Nasal cavity respiratory epithelium epithelial cell of viscerocranial mucosa (primary cell): ENCODE measurements at places on chromosomes 5 and 9. TPM values are rescaled to one million over a fixed set of nuclear protein-coding genes. Genes with fewer than 3 reads are reported as not detected.

SLC36A3 gene
- total RNA-seq, result not detected in 2 replicates

SYNPO gene
- total RNA-seq, result 1.4 and 18.1 TPM in 2 replicates

AHRR gene
- 0.50 and 1.0 TPM in 2 replicates for total RNA-seq

INSYN2B gene
- 0.07 and 1.4 TPM in 2 replicates for total RNA-seq

TMEM232 gene
- total RNA-seq, result 0.34 and 2.8 TPM in 2 replicates

FBLL1 gene
- total RNA-seq, result 0.14 and 3.1 TPM in 2 replicates

ACTBL2 gene
- 0.50 TPM in 1 of 2 replicates, not detected in the other for total RNA-seq

PCDHGA7 gene
- under 0.01 and 1.8 TPM in 2 replicates for total RNA-seq

PCDHB11 gene
- 0.34 and 0.85 TPM in 2 replicates for total RNA-seq

SSNA1 gene
- total RNA-seq, result 46.5 and 57.4 TPM in 2 replicates

AQP7 gene
- total RNA-seq, result 0.07 TPM in 1 of 2 replicates, not detected in the other

F12 gene
- 4.4 and 9.8 TPM in 2 replicates for total RNA-seq

ROPN1L gene
- 0.07 TPM in 1 of 2 replicates, not detected in the other for total RNA-seq

KCNV2 gene
- not detected in 2 replicates for total RNA-seq

APBA1 gene
- total RNA-seq, result 0.68 and 2.7 TPM in 2 replicates

NIPAL4 gene
- total RNA-seq, result 15.0 and 39.0 TPM in 2 replicates

SPINK7 gene
- total RNA-seq, result 1.9 and 37.3 TPM in 2 replicates

GMCL2 gene
- not detected in 2 replicates for total RNA-seq

ARL14EPL gene
- total RNA-seq, result not detected in 2 replicates

ENTPD8 gene
- total RNA-seq, result 0.36 TPM in 1 of 2 replicates, not detected in the other

IL13 gene
- not detected in 2 replicates for total RNA-seq

YTHDC2 gene
- 26.3 and 34.9 TPM in 2 replicates for total RNA-seq

ODF2 gene
- total RNA-seq, result 22.2 and 30.3 TPM in 2 replicates

IRX4 gene
- 0.07 and 4.8 TPM in 2 replicates for total RNA-seq

FAM120AOS gene
- 47.3 and 55.7 TPM in 2 replicates for total RNA-seq

DND1 gene
- 0.34 and 0.36 TPM in 2 replicates for total RNA-seq

FABP6 gene
- under 0.01 and 0.64 TPM in 2 replicates for total RNA-seq

OLFM1 gene
- not detected in 2 replicates for total RNA-seq

ANKRD18A gene
- total RNA-seq, result 1.0 and 1.9 TPM in 2 replicates

MACIR gene
- total RNA-seq, result 9.2 and 14.9 TPM in 2 replicates

DAPK1 gene
- 1.7 and 7.2 TPM in 2 replicates for total RNA-seq

SPINK6 gene
- 1.7 TPM in 1 of 2 replicates, not detected in the other for total RNA-seq

OLFML2A gene
- 3.1 and 128 TPM in 2 replicates for total RNA-seq

MOCS2 gene
- total RNA-seq, result 17.8 and 29.4 TPM in 2 replicates

MLANA gene
- total RNA-seq, result not detected in 2 replicates

SV2C gene
- total RNA-seq, result under 0.01 TPM in 2 replicates

OMD gene
- total RNA-seq, result not detected in 2 replicates

FCN2 gene
- total RNA-seq, result not detected in 2 replicates

ENDOG gene
- total RNA-seq, result 17.6 and 34.9 TPM in 2 replicates

HAPLN1 gene
- total RNA-seq, result not detected in 2 replicates

SLC46A2 gene
- not detected in 2 replicates for total RNA-seq

CNTNAP3B gene
- total RNA-seq, result 3.1 and 9.9 TPM in 2 replicates

ALDH1A1 gene
- 0.34 and 32.2 TPM in 2 replicates for total RNA-seq

ZER1 gene
- total RNA-seq, result 13.0 and 30.2 TPM in 2 replicates

YIPF5 gene
- total RNA-seq, result 67.0 and 67.9 TPM in 2 replicates

GRXCR2 gene
- not detected in 2 replicates for total RNA-seq

TAS2R1 gene
- total RNA-seq, result not detected in 2 replicates

FBP2 gene
- not detected in 2 replicates for total RNA-seq

LVRN gene
- total RNA-seq, result 0.34 and 0.36 TPM in 2 replicates

FAM221B gene
- not detected in 2 replicates for total RNA-seq

BSPRY gene
- 6.1 and 6.5 TPM in 2 replicates for total RNA-seq

FOXD4L4 gene
- total RNA-seq, result 0.34 and 0.43 TPM in 2 replicates

FLT4 gene
- total RNA-seq, result under 0.01 TPM in 1 of 2 replicates, not detected in the other

SLC6A19 gene
- total RNA-seq, result not detected in 2 replicates
